ENCODE measurements at places on chromosomes 13 and 19. TPM values are rescaled to one million over a fixed set of nuclear protein-coding genes. Genes with fewer than 3 reads are reported as not detected.

GRCh38 chr19:50720921-50721381 is 1.3 kb upstream of the SHANK1 start:
- peak overlapping the region; percentile 47 for H3K4me3 ChIP-seq
- peaks cover 57% of the 10 kb centered on the region for H3K27me3 ChIP-seq
- no peak overlapping the region for H3K27ac ChIP-seq
- H3K4me1 ChIP-seq: peaks cover 47% of the 10 kb centered on the region
- no peaks in the 10 kb centered on the region for H3K36me3 ChIP-seq

GRCh38 chr13:95250961-95251360 is 50.3 kb downstream of the ABCC4 start:
- DNase-seq: no peak
- H3K27me3 ChIP-seq: no peaks in the 10 kb centered on the region
- H3K4me3 ChIP-seq: no peak overlapping the region
- H3K36me3 ChIP-seq: no peaks in the 10 kb centered on the region
- no peaks in the 10 kb centered on the region for H3K4me1 ChIP-seq
- H3K27ac ChIP-seq: no peak overlapping the region

GRCh38 chr19:49975051-49975450 is 14.1 kb upstream of the SIGLEC11 start:
- no peaks in the 10 kb centered on the region for H3K36me3 ChIP-seq
- H3K27me3 ChIP-seq: no peaks in the 10 kb centered on the region

GRCh38 chr13:43036351-43037250 is 13.2 kb downstream of the DNAJC15 start:
- H3K27me3 ChIP-seq: no peaks in the 10 kb centered on the region
- H3K36me3 ChIP-seq: no peaks in the 10 kb centered on the region
- H3K27ac ChIP-seq: no peak overlapping the region
- peaks cover 12% of the 10 kb centered on the region for H3K4me1 ChIP-seq
- no peak overlapping the region for H3K4me3 ChIP-seq

DNA sequence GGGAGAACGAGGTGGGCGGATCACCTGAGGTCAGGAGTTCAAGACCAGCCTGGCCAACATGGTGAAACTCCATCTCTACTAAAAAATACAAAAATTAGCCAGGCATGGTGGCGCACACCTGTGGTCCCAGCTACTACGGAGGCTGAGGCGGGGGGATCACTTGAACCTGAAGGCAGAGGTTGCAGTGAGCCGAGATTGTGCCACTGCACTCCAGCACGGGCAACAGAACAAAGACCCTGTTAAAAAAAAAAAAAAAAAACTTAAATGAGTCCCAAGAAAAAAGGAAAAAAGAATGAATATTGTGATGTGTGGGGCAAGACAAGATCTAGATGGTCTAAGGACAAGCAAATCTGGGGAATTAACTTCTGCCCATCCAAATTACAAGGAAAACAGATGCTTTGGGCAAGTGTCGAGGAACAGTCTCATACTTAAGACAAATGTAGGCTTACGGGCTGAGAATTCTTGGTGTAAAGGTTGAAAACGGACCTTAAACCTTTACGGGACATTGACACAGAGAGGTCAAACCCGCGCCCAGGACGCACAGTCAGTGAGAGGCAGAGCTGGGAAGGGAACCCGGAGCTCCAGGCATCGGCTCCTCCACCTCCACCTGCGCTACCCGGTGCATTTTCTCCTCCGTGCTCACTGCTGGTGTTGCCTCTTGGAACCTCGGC is 656 bp upstream of the ZNF324 start:
- H3K27ac ChIP-seq: no peak overlapping the region
- DNase-seq: no peak
- peak overlapping the region; percentile 83 for H3K4me3 ChIP-seq
- H3K27me3 ChIP-seq: peaks cover 11% of the 10 kb centered on the region

KLK12 gene
- polyA plus RNA-seq: not detected

DNA sequence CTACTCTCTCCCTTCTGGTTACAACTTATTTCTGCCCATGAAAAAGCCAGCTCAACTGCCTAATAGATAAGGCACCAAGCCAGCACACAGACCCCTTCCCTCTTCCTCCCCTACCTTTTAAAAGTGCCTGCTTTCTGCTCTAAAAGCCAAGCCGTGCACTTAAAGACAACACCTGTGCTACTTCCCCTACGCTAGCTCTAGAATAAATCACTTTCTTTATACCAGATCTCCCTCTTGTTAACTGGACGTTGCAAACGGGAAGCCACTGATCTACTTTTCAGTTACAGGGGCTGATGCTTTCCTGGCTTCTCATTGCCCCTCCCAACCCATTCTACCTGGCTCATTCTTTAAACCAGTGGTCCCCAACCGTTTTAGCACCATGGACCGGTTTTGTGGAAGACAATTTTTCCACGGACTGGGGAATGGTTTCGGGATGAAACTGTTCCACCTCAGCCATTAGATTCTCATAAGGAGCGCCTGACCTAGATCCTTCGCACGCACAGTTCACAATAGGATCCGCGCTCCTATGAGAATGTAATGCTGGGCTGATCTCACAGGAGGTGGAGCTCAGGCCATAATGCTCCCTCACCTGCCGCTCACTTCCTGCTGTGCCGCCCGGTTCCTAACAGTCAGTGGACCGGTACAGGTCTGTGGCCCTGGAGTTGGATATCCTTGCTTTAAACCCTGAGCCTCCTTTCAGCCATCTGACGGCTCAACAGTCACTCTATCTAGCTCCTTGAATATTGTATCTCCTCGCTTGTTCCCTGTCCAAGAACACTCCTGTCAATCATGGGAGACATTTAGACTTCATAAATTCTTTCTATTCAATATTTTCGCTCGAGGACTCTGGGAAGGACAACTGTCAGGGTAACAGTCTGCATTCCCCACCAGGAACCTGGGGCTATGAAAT is 841 bp upstream of the ZNF223 start:
- peak overlapping the region; percentile 56 for H3K4me3 ChIP-seq
- no peaks in the 10 kb centered on the region for H3K36me3 ChIP-seq
- peak overlapping the region; percentile 78 for H3K27ac ChIP-seq
- no peaks in the 10 kb centered on the region for H3K4me1 ChIP-seq

Data from GM23338 (cell line).